ENCODE measurements at places on chromosomes 5 and 9.

GRCh38 chr9:135701959-135702721, at the start of gene KCNT1:
TSS of gene KCNT1 (plus strand) at chr9:135702185. CDS start at chr9:135702259, 74 bp downstream.
- DNase-seq, result peak; percentile 13

DNA sequence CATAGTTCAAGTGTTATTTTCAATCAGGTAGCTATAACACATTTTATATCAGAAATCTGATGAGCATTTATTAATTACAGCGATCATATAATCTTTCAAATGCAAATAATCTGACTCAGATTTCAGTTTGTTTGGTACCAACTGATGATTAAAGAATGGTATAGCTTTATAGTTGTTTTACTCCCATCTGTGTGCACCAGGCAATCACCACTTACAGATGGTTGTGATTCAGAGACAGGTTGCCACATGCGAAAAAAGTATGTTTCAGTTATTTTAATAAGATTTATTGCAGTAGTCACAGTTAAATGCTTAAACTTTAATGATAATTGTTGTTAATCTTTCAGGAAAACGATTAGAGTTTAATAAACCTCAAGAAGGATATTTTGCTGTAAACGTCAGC, 155.1 kb upstream of the ARRDC3 start:
- DNase-seq, result no peak

GRCh38 chr5:1555808-1556731, 32.3 kb upstream of the LPCAT1 start:
- no peak for DNase-seq

DNA sequence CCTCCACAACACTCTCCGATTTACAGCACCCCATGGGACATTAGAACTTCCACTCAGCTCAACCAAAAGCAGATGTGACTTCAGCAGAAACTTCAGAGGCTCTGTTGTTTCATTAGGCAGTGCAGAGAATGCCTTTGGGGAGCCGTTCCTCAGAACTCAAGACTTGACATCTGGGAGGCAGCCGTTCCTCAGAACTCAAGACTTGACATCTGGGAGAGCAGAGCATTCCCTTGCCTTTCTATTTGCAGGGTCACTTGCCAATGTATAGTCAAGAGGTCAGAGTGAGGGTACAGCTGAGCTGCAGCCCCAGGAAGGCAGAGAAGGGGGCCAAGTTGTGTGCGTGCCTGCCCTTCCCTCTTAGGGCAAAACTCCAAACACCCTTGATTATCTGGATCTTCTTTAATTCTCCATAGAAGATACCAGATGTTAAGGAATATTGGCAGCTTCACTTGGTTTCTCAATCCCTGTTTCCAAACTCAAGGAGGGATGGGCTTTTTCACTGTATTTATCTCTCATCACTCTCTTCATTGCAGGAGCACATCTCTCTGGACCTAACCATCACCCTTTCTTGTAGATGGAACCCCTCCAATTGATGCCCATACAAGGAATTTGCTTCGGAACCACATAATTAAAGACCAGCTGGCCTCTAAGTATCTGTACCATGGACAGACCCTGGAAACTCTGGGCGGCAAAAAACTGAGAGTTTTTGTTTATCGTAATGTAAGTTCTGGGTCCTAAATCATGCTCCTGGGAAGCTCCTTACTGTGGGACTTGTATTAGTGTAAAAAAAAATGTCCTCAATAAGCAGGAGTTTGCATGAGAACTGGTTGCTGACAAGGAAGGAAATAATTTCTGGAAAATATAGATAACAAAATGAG, 25.6 kb downstream of the TGFBI start:
- DNase-seq, result peak; percentile 49

GRCh38 chr5:141805874-141806595, 72.2 kb downstream of the PCDH1 start:
- DNase-seq, result no peak

GRCh38 chr5:54049963-54050362, 260.4 kb downstream of the ARL15 start:
- peak; percentile 70 for DNase-seq

DNA sequence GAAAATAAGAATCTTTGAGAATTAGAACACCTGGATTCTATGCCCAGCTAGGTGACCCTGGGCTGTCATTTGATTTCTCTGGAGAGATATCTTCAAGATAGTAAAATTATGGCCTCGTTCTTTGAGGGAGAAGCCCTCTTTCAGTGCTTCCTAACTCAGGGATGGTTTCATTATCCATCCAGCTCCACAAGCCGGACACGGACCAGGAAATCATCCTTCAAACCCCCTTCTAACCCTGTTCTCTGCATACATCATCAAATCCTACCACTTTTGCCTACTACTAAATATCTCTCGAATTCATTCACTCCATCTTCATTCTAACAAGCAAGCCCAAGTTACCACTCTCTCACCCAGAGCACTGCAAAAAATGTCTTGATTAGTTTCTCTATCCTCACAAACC, 57.2 kb downstream of the MAPKAP1 start:
- DNase-seq, result no peak

DNA sequence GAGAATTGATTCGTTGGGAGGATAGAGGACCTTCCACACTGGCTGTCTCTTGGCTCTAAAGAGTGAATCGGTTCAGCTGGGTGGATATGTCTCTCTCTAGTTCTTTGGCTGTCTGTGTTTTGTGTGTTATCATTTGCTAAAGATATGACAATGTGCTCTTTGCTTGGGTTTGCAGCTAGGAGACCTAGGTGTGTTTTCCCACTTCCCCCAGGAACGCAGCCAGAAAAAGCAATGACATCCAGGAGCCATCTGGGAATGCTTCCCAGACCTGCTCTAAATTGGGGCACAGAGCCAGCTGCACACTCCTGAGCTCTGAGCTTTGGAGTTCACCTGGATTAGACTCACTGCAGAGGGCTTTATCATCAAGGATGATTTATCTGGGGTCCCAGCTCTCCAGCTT, 12.8 kb upstream of the PDZD2 start:
- DNase-seq, result no peak

GRCh38 chr5:6961837-6962635, 248.8 kb downstream of the TENT4A start:
- DNase-seq, result no peak

DNA sequence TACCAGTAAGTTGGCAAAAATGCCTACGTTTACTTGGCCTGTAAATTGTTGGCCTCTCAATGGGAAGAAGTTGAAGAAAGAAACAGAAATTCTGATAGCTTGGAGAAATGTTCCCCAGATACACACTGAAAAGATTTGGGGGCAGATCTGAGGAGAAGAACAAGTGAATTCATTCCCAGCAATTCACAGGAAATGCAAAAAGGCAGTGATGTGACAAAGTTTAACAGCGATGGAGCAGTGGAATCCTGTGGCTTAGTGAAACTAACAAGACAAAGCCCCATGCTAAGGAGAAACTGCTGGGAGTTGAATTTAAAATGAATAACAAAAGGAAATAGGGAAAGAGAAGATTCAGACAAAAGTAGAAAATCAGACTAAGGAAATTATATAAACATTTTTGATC, 213.2 kb upstream of the EDIL3 start:
- DNase-seq, result no peak

GRCh38 chr5:22514231-22514630, 338.9 kb downstream of the CDH12 start:
- DNase-seq, result no peak

- DNase-seq, result no peak
Observed at GRCh38 chr9:73896061-73896460, 601.1 kb upstream of the RORB start.

DNA sequence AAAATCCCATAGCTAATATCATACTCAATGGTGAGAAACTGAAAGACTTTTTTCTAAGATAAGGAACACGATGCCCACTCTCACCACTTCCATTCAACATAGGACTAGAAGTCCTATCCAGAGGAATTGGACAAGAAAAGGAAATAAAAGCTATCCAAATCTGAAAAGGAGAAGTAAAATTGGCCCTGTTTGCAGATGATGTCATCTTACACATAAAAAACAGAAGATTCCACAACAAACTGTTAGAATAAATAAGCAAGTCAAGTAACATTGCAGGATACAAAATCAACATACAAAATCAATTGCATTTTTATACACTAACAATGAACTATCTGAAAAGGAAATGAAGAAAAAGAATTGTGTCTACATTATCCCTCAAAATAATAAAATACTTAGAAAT, 308.0 kb downstream of the MCTP1 start:
- DNase-seq, result no peak

All from IMR-90 (cell line).